ENCODE measurements at places on chromosomes 7 and 10. TPM values are rescaled to one million over a fixed set of nuclear protein-coding genes. Genes with fewer than 3 reads are reported as not detected.

DNA sequence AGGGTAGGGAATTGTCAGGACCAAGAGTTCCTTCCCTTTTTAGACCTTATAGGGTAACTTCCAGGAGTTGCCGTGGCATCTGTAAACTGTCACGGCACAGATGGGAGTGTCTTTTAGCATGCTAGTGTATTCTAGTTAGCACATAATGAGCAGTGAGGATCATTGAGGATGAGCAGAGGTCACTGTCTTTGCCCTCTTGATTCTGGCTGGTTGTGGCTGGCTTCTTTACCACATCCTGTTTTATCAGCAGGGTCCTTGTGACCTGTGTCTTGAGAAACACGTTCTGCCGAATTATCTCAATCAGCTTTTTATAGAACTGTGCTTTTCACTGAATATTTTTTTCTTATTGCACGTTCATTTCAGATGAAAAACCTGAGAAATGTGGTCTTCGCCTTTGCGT, 41.5 kb downstream of the MINPP1 start:
- peaks cover 20% of the 10 kb centered on the region for H3K4me1 ChIP-seq
- H3K27ac ChIP-seq = no peak overlapping the region
- DNase-seq = no peak
- no peaks in the 10 kb centered on the region for H3K36me3 ChIP-seq
- H3K27me3 ChIP-seq = no peaks in the 10 kb centered on the region

- H3K36me3 ChIP-seq = no peaks in the 10 kb centered on the region
- no peak overlapping the region for H3K27ac ChIP-seq
- peak; percentile 52 for DNase-seq
- H3K4me3 ChIP-seq = no peak overlapping the region
Observed at GRCh38 chr10:132849546-132850031, 63.6 kb upstream of the NKX6-2 start.

- no peak for DNase-seq
- no peaks in the 10 kb centered on the region for H3K36me3 ChIP-seq
- no peak overlapping the region for H3K27ac ChIP-seq
- no peaks in the 10 kb centered on the region for H3K27me3 ChIP-seq
- H3K4me3 ChIP-seq = no peak overlapping the region
Observed at GRCh38 chr7:131932271-131932670, 375.8 kb upstream of the PODXL start.

DNA sequence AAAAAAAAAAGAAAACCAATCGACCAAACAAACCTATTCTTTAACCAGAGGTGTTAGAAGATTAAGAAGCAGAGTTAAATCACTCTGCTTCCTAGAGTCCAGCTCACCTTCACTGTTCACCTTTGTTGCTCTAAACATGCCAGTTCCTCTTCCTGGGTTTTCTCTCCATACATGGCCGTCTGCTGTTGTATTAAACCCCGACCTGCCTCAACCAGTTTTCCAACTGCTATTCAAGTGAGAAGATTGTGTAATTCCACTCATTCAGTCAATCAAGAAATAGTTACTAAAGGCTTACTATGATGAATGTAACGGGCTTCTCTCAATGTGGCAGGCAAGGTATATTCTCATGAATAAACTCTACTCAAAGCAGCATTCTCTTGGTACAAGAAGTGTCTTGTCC, 8.8 kb downstream of the AASS start:
- no peak overlapping the region for H3K27ac ChIP-seq
- no peak overlapping the region for H3K4me3 ChIP-seq

GRCh38 chr10:3068968-3069737, 1.8 kb downstream of the PFKP start:
- DNase-seq = peak; percentile 70
- H3K27me3 ChIP-seq = no peaks in the 10 kb centered on the region
- H3K4me1 ChIP-seq = no peaks in the 10 kb centered on the region
- H3K4me3 ChIP-seq = peak overlapping the region; percentile 52

SLC16A9 gene
- 1.4 TPM for total RNA-seq

- DNase-seq = no peak
- no peak overlapping the region for H3K27ac ChIP-seq
- no peak overlapping the region for H3K4me3 ChIP-seq
- no peaks in the 10 kb centered on the region for H3K4me1 ChIP-seq
Observed at GRCh38 chr10:100045592-100045991, 35.8 kb upstream of the DNMBP start.

- peak; percentile 80 for DNase-seq
- H3K4me3 ChIP-seq = no peak overlapping the region
- peaks cover 12% of the 10 kb centered on the region for H3K36me3 ChIP-seq
- H3K27ac ChIP-seq = no peak overlapping the region
- no peaks in the 10 kb centered on the region for H3K27me3 ChIP-seq
Observed at GRCh38 chr7:74525881-74526280, 72.2 kb downstream of the GTF2IRD1 start.

GRCh38 chr10:101062232-101063049, 652 bp downstream of the KAZALD1 start:
- H3K27ac ChIP-seq = no peak overlapping the region
- peaks cover 4% of the 10 kb centered on the region for H3K4me1 ChIP-seq
- peak overlapping the region; percentile 40 for H3K4me3 ChIP-seq
- H3K36me3 ChIP-seq = no peaks in the 10 kb centered on the region
- peak; percentile 75 for DNase-seq
- no peaks in the 10 kb centered on the region for H3K27me3 ChIP-seq

GRCh38 chr10:18303851-18304801, 163.9 kb downstream of the CACNB2 start:
- H3K4me1 ChIP-seq = no peaks in the 10 kb centered on the region
- no peaks in the 10 kb centered on the region for H3K27me3 ChIP-seq
- no peak overlapping the region for H3K27ac ChIP-seq
- no peak for DNase-seq
- no peaks in the 10 kb centered on the region for H3K36me3 ChIP-seq

UBN2 gene
- total RNA-seq = 19.1 TPM

- no peak overlapping the region for H3K27ac ChIP-seq
- H3K36me3 ChIP-seq = no peaks in the 10 kb centered on the region
- H3K4me1 ChIP-seq = peaks cover 4% of the 10 kb centered on the region
- no peak for DNase-seq
Observed at GRCh38 chr7:82726038-82726800, 282.6 kb upstream of the CACNA2D1 start.

NPTX2 gene
- 19.8 TPM for total RNA-seq

MYL7 gene
- not detected for total RNA-seq

DNA sequence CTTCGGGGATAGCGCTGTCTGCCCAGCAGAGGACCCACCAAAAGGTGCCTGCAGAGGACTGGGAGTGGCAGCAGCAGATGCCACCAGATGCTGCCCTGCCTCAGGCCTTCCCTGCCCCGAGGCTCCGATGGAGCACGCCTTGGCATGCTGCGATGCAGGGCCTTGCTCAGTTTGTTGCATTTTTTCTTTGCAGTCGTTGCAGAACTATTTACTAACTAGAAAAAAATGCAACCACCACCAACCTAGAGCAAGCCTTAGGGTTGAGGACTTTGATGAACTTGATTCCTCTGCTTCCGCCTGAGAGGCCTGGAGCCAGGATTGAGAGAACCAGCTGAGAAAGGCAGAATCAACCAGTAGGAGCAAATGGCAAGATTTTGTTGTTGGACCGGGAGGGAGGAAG, 585.6 kb upstream of the MKI67 start:
- no peak overlapping the region for H3K27ac ChIP-seq
- no peaks in the 10 kb centered on the region for H3K4me1 ChIP-seq
- DNase-seq = no peak
- H3K4me3 ChIP-seq = no peak overlapping the region
- H3K36me3 ChIP-seq = no peaks in the 10 kb centered on the region

DNA sequence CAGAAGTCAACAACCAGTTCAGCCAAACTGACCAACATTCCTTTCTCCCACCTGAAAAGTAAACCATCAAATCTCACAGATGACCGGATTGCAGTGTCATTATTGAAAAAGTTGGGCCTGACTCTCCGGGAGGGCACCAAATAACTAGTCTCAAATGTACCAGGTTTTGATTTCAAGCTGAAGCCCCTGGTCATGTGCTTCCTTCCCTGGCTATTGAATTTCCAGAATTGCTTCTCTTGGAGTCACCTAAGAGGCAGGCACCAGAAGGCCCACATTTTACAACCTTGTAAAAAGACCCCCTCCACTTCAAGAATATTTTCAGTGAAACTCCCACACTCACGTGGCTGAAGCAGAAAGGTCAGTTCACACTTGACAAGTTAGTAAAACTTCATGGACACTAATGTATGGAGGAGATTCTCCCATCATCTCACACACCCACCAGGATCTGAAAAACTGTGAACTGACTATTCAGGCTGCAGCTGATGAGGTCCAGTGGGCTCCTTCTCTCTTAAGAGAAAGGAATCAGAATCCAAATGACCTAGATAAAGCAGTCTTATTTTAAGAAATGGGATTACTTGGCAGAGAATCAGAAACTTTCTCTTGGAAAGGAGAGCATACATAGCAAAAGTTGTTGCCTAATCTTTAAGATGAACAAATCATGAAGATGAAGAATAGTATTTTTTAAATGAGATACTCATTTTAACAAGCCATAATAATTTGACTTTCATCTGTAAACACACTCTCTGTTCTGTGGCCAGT, 53.6 kb downstream of the DLD start:
- peaks cover 14% of the 10 kb centered on the region for H3K36me3 ChIP-seq
- DNase-seq = no peak
- peaks cover 15% of the 10 kb centered on the region for H3K4me1 ChIP-seq
- H3K4me3 ChIP-seq = no peak overlapping the region
- H3K27ac ChIP-seq = no peak overlapping the region

GRCh38 chr10:132670546-132671227, 115.3 kb downstream of the NKX6-2 start:
- H3K4me3 ChIP-seq = no peak overlapping the region
- H3K27ac ChIP-seq = no peak overlapping the region
- no peak for DNase-seq
- H3K27me3 ChIP-seq = no peaks in the 10 kb centered on the region
- H3K4me1 ChIP-seq = no peaks in the 10 kb centered on the region

GRCh38 chr10:4977025-4977424, 13.8 kb downstream of the AKR1C1 start:
- H3K36me3 ChIP-seq = no peaks in the 10 kb centered on the region
- H3K4me3 ChIP-seq = no peak overlapping the region
- H3K4me1 ChIP-seq = peaks cover 5% of the 10 kb centered on the region
- DNase-seq = no peak
- H3K27me3 ChIP-seq = no peaks in the 10 kb centered on the region

DNA sequence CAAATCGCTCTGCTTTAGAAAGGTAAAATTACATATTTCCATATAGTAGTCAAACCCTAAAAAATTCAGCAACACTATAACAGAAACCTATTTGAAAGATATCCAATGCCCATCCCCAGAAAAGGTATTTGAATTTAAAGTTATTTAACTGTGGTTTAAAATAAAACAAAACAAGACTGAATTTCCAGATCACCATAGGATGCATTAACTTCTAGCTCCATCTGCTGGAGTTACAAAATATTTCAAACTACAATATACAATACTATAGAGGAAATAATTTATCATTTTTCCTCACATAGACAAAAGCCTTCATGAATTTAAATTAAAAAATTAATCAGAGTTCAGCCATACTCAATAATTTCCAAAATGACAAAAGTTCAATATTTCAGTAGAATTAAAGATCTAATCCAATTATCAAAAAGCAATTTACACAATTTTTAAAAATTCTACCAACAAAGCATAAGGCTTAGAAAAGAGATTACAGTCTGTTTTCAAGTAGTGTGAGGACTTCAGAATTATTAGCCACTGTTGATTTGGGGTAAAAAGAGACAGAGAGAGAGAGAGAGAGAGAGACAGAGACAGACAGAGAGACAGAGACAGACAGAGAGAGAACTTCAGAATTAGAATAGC, 75.9 kb downstream of the LMBR1 start:
- H3K4me1 ChIP-seq = no peaks in the 10 kb centered on the region
- H3K4me3 ChIP-seq = no peak overlapping the region
- H3K27ac ChIP-seq = no peak overlapping the region
- DNase-seq = no peak

- H3K27ac ChIP-seq = no peak overlapping the region
- no peaks in the 10 kb centered on the region for H3K4me1 ChIP-seq
- H3K27me3 ChIP-seq = no peaks in the 10 kb centered on the region
Observed at GRCh38 chr7:129108581-129108980, 35.9 kb upstream of the TSPAN33 start.

SPDYE11 gene
- total RNA-seq = not detected

DNA sequence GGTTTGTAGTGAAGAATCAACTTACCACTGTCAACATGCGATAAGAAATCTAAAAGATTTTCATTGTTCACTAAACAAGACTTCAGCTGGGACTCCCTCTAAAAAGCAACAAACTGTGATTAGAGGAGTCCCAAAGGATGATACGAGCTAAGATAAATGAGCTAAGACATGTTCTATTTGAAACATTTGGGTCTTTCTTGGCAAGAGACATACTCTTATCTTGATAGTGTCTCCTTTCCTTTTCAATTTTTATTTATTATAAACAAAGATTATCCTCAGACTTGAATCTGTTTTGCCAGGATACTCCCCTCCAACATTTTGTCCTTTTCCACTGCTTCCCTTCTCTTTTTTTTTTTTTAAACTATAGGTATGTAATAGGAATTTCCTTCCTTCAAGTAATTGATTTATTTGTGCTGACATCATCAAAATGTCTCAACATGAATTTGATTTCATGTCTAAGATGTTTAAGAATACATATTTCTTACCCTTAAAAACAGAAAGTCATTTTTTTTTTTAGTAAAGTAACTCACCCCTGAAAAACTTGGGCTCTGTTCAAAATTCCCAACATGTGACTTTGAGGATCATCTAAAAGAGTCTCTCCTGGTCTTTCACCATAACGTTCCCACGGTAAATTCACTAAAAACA, 158.4 kb upstream of the NRP1 start:
- no peak overlapping the region for H3K4me3 ChIP-seq
- H3K36me3 ChIP-seq = no peaks in the 10 kb centered on the region
- H3K27ac ChIP-seq = no peak overlapping the region
- H3K27me3 ChIP-seq = no peaks in the 10 kb centered on the region
- no peaks in the 10 kb centered on the region for H3K4me1 ChIP-seq

DNA sequence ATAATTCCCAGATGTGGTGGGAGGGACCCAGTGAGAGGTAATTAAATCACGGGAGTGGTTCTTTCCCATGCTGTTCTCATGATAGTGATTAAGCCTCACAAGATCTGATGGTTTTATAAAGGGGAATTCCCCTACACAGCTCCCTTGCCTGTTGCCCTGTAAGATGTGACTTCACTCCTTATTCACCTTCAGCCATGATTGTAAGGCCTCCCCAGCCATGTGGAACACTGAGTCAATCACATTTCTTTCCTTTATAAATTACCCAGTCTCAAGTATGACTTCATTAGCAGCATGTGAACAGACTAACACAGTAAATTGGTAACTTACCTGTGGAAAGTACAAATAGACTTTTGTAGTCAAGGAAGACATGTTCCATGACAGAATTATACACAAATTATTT, 55.2 kb downstream of the ZNF716 start:
- H3K27ac ChIP-seq = no peak overlapping the region
- H3K27me3 ChIP-seq = no peaks in the 10 kb centered on the region
- no peak for DNase-seq
- H3K4me1 ChIP-seq = no peaks in the 10 kb centered on the region
- no peaks in the 10 kb centered on the region for H3K36me3 ChIP-seq
- H3K4me3 ChIP-seq = no peak overlapping the region

DNA sequence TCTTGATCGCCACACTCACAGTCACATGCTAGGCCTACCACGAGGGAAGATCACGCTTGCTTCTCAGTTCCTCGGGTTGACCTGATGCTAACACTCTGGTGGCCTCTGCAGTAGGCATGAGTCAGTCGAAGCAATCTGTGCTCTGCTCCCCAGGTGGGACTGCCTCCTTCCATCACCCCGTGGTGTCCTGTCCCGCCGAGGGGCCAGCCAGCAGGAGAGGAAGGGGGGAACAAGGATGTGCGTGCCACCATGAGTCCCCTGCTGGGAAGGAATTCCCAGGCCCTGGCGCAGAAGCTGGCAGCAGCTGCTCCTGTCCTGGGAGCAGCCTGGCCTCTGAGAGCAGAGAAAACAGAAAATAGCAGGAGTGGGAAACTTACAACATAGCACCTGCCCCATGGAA, 695.0 kb upstream of the NRP1 start:
- H3K4me3 ChIP-seq = no peak overlapping the region
- no peaks in the 10 kb centered on the region for H3K36me3 ChIP-seq
- DNase-seq = no peak
- H3K27ac ChIP-seq = no peak overlapping the region
- no peaks in the 10 kb centered on the region for H3K4me1 ChIP-seq

All from pancreas (tissue), 10 donors.